ENCODE measurements at places on chromosomes 3 and 15. TPM values are rescaled to one million over a fixed set of nuclear protein-coding genes. Genes with fewer than 3 reads are reported as not detected.

GRCh38 chr3:29057326-29057725, 223.5 kb upstream of the RBMS3 start:
- DNase-seq = no peak

GADL1 gene
- total RNA-seq = not detected

DNA sequence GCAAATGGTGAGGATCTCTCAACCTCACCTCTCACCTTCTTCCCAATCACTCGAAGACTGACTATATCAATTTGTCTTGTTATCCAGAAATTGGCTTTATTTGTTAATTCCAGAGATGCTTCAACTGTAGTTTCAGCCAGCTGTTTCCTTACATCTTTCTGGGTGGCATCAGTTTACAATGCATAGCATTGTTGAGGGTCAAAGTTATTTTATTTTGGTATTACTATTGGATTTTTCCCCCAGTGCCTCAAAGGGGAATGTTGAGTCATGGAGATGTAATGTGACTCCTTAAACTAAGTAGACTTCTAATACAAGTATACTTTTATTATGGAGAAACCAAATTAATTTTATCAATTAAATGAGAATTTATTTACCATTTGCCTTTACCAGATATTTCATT, 351.6 kb downstream of the TIGIT start:
- no peak for DNase-seq

DNA sequence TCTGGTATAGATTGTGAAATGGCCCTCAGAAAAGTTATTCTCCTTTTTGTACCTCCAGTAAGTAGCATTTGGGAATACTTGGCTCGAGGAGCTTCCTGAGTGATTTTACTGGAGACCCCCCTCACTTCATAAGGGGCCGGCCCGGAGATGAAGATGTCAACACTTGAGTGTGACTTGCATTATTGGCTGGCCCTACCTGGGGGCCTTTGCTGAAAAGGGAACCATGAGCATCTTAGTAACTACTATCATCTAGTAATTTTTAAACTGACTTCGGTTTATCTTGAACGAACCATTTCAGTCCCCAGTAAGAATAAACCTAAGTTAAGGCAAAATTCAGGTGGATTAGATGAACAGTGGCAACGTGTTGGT, 1.3 kb downstream of the FAIM start:
- DNase-seq = no peak

DNA sequence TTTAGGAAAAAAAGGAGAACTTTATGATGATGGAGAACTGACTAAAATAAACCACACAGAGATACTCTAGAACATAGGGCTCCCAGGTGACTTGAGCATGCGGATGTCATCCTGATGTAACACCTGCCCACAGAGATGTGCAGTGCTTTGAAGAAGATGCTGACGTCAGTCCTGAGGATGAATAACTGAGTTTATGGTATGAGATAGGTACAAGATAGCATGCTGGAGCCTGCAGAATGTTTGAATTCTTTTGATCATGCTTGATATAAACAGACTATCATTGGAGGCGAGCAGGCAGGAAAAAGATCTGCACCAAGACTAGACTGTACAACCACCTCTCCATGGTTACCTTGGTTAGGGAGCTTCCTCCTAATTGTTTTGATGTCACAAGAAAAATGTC, 12.4 kb downstream of the CCR4 start:
- DNase-seq = no peak

Measured in natural killer cell treated with Interleukin-12 subunit alpha and Interleukin-12 subunit beta and Interleukin-15 and Interleukin-18, amount 100 ng/mL, for 72 hours (primary cell).